ENCODE measurements at places on chromosomes 4 and X.

DNA sequence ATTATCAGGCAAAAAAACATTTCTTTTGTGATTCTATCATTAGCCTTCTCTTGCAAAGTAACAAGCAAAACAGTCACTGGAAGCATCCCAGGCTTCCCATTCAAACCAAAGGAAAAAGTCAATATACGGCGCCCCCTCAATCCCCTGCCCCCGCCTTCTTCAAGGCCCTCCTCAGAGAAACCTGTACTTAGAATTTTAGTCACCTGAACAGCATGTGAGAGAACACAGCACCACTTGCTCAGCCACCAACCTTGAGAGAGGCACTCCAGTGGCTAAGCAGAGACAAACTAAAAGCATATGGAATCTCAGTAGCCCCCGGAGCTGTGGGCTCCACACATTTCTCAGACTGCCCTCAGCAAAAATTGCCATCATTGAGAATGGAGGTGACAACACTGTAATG is 25.2 kb downstream of the LEF1 start:
- no peak for DNase-seq

- no peak for DNase-seq
Measured at GRCh38 chr4:2305766-2306501, 44.0 kb upstream of the MXD4 start.

GRCh38 chr4:173318240-173318639 is 15.9 kb downstream of the HMGB2 start:
- DNase-seq = no peak

DNA sequence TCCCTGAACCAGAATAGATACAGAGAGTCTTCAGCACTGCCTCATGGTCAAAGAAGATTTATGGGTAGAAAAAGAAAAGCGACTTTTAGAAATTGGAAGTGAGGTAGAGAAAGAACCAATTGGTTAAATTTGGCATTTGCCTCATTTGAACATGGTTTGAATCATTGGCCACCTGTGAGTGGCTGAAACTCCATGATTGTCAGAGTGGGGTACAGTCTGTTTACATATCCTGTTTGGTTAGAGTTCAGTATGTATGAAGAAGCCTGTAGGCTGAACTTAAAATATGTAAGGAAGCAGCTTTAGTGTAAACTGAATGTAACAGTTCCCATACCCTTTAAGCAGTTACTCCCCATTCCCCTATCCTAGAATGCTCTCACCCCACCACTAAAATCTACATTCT is 76.0 kb upstream of the CTSO start:
- no peak for DNase-seq

GRCh38 chrX:123072686-123073385 is 111.2 kb upstream of the GRIA3 start:
- DNase-seq = no peak

GRCh38 chr4:12674184-12674583 is 810.0 kb downstream of the RAB28 start:
- no peak for DNase-seq

Measured in endothelial cell (in vitro differentiated cells).